ENCODE measurements at places on chromosomes 2 and 18. TPM values are rescaled to one million over a fixed set of nuclear protein-coding genes. Genes with fewer than 3 reads are reported as not detected.

DNA sequence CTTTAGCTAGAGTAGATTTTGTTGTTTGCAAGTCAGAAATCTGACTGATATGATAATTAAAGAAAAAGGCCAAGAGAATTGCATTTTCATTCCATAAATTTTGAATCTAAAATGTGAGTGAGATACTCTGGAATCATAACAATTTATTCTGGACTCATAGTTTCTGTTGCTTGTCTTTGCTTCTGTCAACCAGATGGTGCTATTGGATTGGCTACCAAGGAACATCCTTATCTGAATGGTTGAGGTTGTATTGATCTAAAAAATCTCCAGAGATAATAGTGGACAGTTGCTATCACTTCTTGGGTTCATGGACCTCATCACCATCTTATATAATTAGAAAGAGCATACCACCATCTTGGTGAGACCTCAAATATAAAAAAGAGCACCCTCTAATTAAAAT, 34.0 kb upstream of the CPS1 start:
- H3K4me1 ChIP-seq: no peaks in the 10 kb centered on the region
- H3K27ac ChIP-seq: no peak overlapping the region
- no peak overlapping the region for H3K4me3 ChIP-seq
- DNase-seq: no peak

Gene TMEM37
- total RNA-seq: not detected

DNA sequence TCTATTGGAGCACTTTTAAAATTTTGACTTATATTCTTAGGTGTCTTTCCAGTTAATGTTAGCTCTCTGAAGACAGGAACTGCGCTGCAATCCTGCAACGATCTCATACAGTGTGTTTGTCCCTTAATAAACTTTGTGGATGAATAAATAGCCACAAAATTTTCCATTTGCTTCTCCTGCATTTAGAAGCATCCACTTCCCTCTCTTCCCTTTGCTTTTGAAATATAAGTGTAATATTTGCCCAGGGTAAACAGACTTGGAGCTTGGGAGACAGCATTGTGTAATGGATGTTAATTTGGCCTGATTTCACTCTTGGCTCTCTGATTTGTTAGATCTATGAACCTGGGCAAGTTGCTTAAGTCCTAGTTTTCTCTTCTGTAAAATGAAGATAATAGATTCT, 58.2 kb upstream of the CD28 start:
- no peak for DNase-seq
- H3K27ac ChIP-seq: no peak overlapping the region
- H3K27me3 ChIP-seq: peaks cover 4% of the 10 kb centered on the region
- peaks cover 20% of the 10 kb centered on the region for H3K4me1 ChIP-seq
- no peaks in the 10 kb centered on the region for H3K36me3 ChIP-seq

DNA sequence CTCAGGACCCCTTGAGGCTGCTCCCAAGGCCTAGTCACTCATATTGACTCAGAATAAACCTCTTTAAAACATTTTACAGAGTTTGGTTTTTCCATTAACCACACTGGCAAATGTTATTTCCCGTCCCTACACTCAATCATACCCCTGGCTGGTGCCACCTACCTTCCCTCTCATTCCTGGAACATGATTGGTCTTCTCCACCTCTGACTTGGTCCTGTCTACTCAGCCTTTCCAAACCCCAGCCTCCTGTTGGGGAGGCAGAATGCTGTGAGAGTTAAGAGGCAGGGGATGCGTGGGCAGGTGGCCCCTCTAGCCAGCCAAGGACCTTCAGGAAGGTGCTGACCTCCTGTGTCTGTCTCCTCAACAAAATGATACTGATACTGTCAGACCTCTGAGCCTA, 149.3 kb downstream of the CABLES1 start:
- no peak overlapping the region for H3K27ac ChIP-seq
- no peak overlapping the region for H3K4me3 ChIP-seq
- DNase-seq: no peak

GRCh38 chr2:70467831-70468779, 85.5 kb downstream of the TGFA start:
- no peaks in the 10 kb centered on the region for H3K27me3 ChIP-seq
- no peak for DNase-seq
- H3K27ac ChIP-seq: no peak overlapping the region
- H3K4me1 ChIP-seq: peaks cover 2% of the 10 kb centered on the region

- no peak overlapping the region for H3K27ac ChIP-seq
- H3K4me1 ChIP-seq: peaks cover 49% of the 10 kb centered on the region
- H3K27me3 ChIP-seq: peaks cover 6% of the 10 kb centered on the region
- H3K36me3 ChIP-seq: peaks cover 8% of the 10 kb centered on the region
- DNase-seq: no peak
Measured at GRCh38 chr2:46364797-46365457, 67.7 kb downstream of the EPAS1 start.

Gene ADD2
- total RNA-seq: 6.9 TPM

- no peaks in the 10 kb centered on the region for H3K36me3 ChIP-seq
- H3K4me1 ChIP-seq: peaks cover 24% of the 10 kb centered on the region
- DNase-seq: no peak
- H3K27ac ChIP-seq: no peak overlapping the region
Measured at GRCh38 chr18:13366541-13366940, 148.0 kb downstream of the LDLRAD4 start.

Gene UGT1A8
- total RNA-seq: not detected

DNA sequence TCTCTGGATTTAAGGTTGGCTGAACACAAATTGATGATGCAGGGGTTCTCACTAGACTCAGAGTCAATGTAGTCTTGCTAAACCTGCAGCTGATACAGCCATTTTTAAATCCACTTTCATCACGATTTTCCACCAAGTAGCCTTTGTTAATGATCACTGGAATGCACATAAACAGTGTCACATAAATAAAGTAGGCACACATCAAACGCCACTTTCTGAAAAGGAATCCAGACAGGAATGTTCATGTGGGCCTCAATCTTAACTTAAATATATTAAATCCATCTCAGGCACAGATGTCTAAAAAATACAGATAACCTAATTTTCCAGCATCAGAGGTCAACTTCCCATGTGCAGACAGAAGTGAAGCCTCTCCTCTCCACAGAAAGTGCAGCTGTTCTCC, 58.3 kb downstream of the LAMA1 start:
- H3K27ac ChIP-seq: no peak overlapping the region
- no peaks in the 10 kb centered on the region for H3K4me1 ChIP-seq

Gene HOXD13
- not detected for total RNA-seq

Gene GAREM1
- not detected for total RNA-seq

DNA sequence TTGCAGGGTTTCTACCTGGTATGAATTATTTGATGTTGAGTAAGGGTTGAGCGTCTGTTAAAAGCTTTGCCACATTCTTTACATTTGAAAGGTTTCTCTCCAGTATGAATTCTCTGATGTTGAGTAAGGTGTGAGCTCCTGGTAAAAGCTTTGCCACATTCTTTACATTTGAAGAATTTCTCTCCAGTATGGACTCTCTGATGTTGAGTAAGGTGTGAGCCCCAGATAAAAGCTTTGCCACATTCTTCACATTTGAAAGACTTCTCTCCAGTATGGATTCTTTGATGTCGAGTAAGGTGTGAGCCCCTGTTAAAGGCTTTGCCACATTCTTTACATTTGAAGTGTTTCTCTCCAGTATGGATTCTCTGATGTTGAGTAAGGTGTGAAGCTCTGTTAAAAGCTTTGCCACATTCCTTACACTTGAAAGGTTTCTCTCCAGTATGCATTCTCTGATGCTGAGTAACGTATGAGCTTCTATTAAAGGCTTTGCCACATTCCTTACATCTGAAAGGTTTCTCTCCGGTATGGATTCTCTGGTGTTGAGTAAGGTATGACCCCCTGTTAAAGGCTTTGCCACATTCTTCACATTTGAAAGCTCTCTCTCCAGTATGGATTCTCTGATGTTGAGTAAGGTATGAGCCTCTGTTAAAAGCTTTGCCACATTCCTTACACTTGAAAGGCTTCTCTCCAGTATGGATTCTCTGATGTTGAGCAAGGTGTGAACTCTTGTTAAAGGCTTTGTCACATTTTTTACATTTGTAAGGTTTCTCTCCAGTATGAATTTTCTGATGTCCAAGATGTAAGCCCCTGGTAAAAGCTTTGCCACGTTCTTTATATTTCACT, 27.1 kb downstream of the ZNF519 start:
- H3K27me3 ChIP-seq: no peaks in the 10 kb centered on the region
- no peaks in the 10 kb centered on the region for H3K4me1 ChIP-seq

DNA sequence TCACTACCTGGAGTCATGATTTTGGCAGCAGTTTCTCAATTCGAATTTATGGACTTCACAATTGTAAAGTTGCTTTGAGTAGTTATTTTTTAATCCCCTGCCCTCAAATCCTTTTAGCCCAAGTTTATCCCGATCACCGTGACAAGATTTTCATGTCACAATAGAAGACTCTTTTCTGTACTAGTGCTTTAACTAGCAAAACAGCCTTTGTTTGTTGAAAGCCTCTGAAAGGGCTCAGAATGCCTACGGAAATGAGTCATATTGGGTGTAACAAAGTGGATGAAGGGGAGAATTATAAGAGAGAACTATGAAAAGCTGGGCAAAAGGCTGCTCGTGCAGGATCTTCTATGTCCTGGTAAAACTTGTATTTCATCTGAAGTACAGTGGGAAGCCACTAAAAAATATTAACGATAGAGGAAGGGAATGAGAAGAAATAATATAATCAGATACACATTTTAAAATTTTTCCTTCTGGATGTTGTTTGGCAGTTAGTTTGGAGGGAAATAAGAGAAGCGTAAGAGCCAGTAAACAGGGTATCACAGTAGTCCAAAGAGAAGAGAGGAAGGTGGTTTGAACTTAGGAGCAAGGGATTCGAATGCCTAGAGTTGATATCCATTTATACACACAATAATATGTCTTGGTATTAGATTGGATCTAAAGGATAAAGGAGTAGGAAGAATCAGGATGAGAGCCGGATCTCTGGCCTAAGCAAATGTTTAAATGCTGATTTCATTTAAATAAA, 114.9 kb downstream of the GALNT13 start:
- H3K27ac ChIP-seq: no peak overlapping the region
- H3K4me3 ChIP-seq: no peak overlapping the region
- no peaks in the 10 kb centered on the region for H3K27me3 ChIP-seq
- no peak for DNase-seq
- no peaks in the 10 kb centered on the region for H3K4me1 ChIP-seq

DNA sequence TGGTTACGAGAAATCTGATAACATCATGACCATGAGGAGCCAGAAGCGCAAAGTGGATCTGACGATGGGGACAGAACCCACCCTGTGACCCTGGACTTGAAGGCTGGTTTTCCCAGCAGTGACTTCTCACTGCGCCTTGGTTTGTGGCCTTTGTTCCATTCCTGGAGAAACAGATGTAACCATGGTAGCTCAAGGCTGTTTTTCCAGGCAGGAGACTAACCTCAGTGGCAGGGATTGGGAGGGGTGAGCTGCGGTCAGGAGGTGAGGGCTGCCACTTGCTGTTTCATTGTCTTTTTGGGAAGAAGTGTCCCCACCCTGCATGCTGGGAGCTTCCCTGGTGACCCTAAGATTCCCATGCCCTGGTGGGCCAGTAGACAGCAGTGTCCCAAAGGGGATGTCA, 116.4 kb upstream of the SMAD2 start:
- no peak for DNase-seq
- no peaks in the 10 kb centered on the region for H3K4me1 ChIP-seq
- no peak overlapping the region for H3K27ac ChIP-seq
- H3K36me3 ChIP-seq: no peaks in the 10 kb centered on the region
- H3K4me3 ChIP-seq: no peak overlapping the region

DNA sequence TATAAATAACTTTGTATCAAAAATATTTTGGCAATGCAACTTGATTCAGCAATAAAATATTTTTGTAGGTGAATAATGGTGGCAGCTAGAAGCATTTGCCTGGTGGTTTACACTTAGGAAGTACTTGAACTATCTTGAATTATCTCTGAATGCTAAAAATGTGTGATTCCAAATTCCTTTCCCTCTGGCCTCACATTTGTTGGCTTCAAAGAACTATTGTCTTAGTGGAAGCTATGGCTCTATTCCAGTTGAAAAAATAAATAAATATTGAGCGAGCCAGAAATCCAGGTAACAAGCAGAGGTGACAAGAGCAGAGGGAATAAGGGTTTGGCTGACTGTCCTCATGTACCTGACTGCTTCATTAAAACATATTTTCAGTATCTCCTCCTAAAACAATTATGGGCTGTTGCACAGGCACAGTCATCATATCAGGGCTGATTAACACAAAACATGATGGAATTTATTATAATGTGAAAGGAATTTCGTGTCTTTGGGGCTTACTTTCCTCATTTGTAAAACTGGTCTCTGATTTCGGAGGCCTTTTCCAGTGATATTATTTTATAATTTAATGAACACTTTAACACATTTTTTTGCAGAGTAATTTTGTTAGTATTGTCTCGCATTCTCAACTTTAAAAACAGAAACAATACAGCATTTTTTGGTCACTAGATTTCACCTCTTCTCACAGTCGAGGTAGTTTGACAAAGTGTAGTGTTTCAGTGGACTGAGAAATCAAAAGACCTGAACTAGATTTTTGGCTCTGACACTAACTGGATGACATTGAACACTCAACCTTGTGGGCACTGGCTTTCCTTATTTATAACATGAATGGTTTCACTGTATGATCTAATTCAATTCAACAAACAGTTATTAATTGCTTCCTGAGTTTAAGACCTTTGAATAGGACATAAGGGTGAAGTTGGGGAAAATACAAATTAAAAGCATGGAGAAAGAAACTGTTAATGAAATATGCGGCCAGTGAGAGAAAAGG, 7.8 kb upstream of the CAVIN2 start:
- no peak for DNase-seq
- H3K27me3 ChIP-seq: peaks cover 28% of the 10 kb centered on the region
- no peaks in the 10 kb centered on the region for H3K4me1 ChIP-seq
- H3K36me3 ChIP-seq: no peaks in the 10 kb centered on the region

Gene RAD51AP2
- total RNA-seq: not detected

Gene RAPGEF4
- 0.31 TPM for total RNA-seq

- no peak for DNase-seq
- H3K4me1 ChIP-seq: no peaks in the 10 kb centered on the region
- no peak overlapping the region for H3K4me3 ChIP-seq
- H3K27ac ChIP-seq: no peak overlapping the region
- peaks cover 24% of the 10 kb centered on the region for H3K27me3 ChIP-seq
Measured at GRCh38 chr2:145404690-145405089, 884.8 kb upstream of the ZEB2 start.

Gene KCNIP3
- not detected for total RNA-seq

Gene IMPACT
- 11.8 TPM for total RNA-seq

Gene AKAIN1
- not detected for total RNA-seq

DNA sequence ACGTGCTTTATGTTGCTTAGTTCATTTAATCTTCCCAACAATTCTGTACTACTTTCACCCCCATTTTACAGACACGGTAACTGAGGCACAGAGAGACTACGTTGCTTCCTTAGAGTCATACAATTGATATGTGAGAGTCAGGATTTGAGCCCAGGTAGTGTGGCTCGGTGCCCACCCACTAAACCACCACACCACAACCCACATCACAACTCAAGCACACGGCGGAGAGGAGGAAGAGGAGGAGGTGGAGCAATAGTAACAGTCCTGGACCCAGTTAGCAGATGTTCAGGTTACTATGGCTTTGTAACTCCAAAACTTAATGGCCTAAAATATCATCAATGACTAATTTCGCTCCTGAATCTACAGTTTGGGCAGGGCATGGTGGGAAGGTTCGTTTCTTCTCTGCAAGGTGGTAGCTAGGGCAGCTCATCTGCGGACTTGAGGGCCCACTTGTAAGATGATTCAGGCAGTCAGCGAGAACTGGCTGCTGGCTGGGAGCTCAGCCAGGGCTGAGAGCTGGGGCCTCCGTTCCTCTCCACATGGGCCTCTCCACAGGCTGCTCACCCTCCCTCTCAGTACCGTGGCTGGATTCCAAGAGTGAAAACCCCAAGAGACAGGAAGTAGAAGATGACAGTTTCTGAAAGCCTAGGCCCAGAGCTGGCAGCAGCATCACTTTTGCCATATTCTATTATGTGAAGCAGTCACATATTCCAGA, 167.1 kb downstream of the ZFP36L2 start:
- DNase-seq: peak; percentile 30
